ENCODE measurements at places on chromosomes 11 and 22.

DNA sequence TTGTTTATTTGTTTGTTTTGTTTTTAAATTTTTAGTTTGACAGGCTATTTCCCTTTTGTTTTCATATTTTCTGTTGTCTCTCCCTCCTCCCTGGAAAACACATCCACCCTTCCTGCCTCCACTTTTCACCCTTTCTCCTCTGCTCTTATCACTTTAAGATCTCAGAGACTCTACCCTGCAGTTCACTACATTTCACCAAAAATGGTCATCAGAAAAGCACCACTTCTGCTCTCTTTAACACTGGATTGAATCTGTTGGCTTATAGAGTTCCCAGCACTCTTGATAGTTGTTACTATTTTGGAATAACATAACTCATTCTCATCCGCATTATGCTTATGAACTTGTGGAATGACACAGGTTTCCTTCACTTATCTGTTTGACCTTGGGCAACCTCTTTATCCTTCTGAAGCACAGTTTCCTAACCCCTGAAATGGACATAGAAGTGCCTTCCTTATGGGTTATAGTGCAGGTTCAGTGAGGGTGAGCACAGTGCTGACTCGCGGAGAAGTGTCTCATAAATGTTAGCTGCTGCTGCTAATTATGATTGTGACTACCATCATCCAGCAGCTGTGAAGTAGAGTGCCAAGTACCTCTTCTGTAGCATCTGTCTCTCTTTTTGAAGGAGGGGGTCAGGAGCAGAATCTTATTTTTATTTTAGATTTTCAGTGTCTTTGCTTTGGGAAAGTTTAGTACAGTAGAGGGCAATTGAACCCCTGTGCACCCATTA lies 15.0 kb downstream of the TEAD1 start:
- no peak for DNase-seq

DNA sequence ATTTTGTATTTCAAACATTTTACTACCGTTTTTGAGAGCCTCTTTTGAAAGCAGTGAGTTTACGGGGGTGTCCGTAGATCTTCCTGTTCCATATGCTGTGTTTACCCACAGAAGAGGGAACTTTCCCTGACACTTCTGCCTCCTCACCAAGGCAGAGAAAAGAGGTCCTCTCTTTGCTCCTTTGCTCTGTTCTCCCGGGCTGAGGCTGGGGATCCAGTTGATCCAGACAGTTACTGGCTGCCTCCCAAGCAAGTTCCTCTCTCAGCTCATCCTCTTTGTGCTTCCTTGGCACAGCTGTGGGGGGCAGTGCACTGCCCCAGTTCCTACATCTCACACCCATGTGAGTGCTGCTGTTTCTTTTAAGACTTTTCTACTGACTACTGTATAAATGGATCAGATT lies 813.7 kb downstream of the NTM start:
- no peak for DNase-seq

- DNase-seq: no peak
Measured at GRCh38 chr11:97454988-97455387, 1065.2 kb downstream of the JRKL start.

- DNase-seq: no peak
Measured at GRCh38 chr11:115552151-115552772, 48.0 kb upstream of the CADM1 start.

GRCh38 chr11:76830639-76831327 lies 29.9 kb upstream of the ACER3 start:
- DNase-seq: peak; percentile 21

- peak; percentile 52 for DNase-seq
Measured at GRCh38 chr22:39997939-39998726, 3.4 kb downstream of the FAM83F start.

DNA sequence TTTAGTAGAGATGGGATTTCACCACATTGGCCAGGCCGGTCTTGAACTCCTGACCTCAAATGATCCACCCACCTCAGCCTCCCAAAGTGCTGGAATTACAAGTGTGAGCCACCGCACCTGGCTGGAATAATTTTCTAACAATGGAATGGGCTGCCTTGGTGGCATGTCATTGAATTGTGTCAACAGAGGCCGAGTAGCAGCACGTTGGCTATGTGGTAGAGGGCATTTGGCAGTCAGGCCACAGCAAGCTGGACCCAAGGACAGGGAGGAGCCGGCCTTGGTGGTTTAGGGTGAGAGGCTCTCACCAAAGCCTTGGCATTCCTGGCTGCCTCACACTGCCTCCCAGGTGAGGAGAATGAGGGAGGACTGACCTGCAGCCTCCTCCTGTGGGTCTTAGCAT lies 4.1 kb upstream of the NIPSNAP1 start:
- DNase-seq: no peak

Measured in muscle of back (tissue), 13 donors.